Endothelial cell (in vitro differentiated cells): ENCODE measurements at places on chromosomes 4 and X.

DNA sequence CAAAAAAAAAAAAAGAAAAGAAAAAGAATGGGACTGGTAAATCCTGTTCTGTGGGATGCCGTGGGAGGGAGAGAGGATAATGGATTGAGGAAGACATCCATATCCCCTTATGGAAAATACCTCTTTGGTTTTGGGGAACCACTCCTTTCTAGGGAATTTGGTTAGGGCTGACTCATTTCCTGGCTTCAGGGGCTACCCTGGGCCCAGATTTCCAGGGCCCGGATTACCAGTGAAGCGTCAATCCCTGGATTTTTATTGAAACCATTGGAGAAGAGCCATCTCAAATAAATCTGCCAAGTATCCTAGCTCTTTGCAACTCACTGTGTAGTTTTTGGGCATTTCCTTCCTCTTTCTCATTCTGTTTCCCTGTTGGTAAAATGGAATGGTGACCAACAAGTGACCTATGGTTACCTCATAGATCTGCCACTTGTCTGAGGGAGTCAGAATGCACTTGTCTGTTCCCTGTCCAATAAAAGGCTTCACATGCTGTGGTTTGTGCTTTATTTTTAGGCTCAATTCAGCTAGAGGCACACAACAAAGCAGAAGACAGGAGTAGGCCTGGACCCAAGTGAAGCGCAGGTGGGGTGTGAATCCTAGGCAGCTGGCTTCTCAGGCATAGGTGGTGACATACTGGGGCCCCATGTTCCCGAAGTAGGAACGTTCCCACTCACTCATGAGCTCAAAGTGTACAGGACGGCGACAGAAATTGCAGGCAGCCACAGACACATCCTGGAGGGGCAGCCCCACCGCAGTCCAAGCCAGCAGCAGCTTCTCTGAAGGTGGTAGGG lies 8.6 kb downstream of the APEX2 start:
- no peak for DNase-seq

DNA sequence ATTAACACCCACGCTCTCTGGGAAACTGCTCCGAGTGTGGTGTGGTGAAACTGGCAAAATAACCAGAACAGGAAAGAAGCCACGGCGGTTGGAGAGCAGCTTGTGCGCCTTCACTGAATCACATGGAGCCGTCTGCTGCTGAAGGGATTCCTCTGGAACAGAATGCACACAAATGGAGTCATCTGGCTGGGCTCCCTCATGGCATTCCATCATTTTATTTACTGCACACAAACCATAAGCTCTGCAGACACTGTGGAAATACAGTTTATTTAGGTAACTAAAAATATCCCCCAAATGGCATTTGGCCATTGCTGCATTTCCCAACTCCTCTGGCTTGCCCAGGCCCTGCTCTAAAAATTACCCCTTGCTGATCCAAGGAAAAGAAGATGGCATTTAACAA lies 187.0 kb upstream of the S100G start:
- no peak for DNase-seq

GRCh38 chr4:111635646-111636045 lies 509.6 kb upstream of the FAM241A start:
- DNase-seq = no peak

GRCh38 chr4:186904101-186904500 lies 180.4 kb upstream of the FAT1 start:
- no peak for DNase-seq

- DNase-seq = no peak
Measured at GRCh38 chr4:105902550-105903262, 7.4 kb downstream of the NPNT start.

- DNase-seq = no peak
Measured at GRCh38 chrX:155645180-155645579, 32.4 kb upstream of the TMLHE start.

DNA sequence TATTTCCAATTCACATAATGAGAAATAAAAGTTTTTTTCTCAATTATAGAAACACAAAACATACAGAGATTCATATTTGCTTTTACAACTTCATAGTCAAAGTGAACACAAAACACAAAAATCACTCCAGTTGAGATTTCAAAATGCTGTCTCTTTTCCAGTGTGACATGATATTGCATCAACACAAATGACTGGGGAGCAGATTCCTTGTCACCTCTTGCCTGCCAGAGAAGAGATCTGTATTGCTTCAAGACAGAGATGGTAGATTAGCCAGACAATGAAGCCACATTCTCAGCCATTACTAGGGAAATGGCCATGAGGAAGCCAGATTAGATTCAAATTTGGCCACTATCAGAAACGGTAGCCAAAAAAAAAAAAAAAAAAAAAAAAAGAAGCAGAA lies 2313.1 kb upstream of the AGA start:
- DNase-seq = no peak
